ENCODE measurements at places on chromosomes 3 and 15.
A peak's percentile ranks its signal among the peaks of the same experiment; 100 is the strongest.

GRCh38 chr3:170419557-170420087 lies 954 bp downstream of the CLDN11 start:
- DNase-seq, result peak; percentile 74

GRCh38 chr15:52735231-52736089 lies 54.7 kb downstream of the ONECUT1 start:
- peak; percentile 77 for DNase-seq

DNA sequence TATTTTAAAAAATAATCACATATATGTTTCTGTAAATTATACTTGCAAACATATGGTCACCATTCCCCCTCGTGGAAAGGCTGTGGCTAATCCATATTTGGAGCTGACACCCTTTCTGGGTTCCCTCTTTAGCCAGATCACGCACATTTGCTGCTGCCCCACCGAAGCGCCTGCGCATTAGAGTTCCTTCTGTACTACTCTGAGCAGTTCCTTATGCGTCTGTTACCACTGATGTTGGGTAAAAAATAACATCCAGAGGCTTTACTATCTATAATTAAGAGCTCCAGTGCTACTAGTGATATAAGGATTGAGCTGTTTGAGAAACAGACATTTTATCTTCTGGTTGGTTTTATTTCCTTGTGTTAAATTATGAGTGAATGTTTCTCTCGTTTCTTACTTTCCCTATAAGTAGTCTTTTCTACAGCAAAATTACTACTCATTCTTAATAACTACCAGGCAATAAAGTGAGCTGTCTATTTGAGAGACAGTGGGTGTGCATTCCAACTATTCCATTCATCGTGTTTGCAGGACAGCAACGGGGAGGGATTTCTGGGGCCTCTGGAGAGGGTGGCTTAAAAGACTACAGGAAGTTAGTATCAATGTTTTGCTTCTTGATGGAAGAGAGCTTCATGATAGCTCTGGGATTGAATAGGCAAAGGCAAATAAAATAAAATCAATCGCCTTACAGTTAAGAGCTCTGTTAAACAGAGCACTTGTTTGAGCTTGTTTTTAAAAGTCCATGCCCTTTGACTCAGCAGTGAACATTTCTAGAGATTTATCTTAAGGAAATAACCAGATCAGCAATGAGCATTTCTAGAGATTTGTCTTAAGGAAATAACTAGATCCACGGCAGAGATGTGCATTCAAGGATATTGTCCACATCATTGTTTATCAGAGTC lies 245.2 kb downstream of the CD47 start:
- DNase-seq, result peak; percentile 84

GRCh38 chr3:10703875-10704274 lies 112.2 kb upstream of the SLC6A11 start:
- peak; percentile 23 for DNase-seq

DNA sequence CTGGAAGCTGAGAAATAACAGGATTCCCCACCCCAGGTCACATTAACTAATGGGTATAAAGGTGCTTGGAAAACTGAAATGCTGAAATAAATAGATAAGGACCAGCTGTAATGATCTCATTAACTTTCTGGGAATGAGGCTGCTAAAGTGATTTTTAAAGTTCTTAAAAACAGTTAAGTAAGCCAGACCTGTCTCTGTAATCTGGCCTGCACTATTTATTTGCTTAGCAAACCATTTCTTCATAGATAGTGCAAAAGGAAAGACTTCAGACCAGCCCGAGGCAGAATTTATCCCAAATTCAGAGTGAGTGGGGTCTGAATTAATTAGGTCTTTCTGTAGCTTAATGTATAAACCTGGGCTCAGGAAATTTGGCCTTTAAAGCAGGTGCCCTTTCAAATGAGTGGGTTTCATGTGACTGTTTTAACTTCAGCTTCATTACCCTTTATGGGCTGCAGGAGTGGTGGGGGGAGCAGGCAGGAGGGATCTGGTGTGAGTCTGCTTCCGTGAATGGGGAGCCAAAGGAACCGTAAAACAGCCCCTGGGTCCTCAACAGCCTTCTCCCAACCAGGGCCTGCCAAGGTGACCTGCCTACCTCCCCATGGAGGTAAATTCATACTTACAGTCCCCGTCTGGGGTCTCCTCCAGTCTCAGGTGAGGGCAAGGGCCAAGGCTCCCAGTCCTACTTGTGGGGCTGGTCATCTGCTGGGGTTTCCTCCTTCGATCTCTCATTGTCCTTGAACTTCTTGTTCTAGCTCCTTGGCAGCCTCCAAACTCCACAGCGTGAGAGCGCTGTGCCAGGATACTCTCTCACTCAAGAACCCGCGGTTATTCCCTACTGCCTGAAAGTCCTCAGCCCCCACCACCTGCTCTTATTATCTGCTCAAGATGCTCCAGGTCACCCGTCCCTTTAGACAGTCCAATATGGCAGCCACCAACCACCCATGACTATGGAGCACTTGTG lies 31.2 kb downstream of the MAGEF1 start:
- DNase-seq, result no peak

DNA sequence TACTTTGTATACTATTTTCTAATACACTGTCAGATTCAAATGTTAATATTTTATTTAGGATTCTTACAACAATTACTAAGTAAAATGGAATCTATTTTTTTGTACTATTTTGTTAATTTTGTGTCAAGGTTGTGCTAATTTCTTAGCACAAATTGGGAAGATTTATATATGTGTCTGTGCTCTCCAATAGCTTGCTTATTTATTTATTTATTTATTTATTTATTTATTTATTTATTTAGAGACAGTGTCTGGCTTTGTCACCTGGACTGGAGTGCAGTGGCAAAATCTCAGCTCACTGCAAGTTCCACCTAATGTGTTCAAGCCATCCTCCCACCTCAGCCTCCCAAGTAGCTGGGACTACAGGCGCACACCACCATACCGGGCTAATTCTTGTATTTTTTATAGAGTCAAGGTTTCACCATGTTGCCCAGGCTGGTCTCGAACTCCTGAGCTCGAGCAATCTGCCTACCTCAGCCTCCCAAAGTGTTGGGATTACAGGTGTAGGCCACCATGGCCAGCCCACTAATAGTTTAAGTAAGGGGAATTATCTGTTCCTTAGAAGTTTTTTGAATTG lies 34.6 kb downstream of the CTXND1 start:
- no peak for DNase-seq

DNA sequence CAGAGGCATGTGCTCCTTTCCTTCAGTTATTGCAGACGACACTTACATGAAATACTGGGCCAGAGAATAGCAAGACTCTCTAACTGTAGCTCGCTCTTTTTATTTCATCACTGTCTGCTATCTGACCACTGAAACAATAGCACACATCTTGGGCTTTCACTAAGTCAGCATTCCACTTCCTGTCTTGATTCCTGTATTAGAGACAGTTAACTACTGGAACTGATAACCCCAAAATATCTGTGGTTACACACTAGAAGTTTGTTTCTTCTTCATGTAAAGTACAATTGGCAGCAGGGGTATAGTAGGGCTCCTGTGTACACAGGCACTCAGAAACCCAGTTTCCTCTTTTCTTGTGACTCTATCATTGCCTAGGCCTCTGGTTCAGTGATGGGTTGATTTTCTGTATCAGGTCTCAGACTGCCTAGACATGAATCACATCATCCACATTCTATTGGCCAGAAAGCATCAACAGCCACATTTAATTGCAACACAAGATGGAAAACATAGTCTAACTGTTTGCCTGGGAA lies 230.2 kb upstream of the CD96 start:
- no peak for DNase-seq

DNA sequence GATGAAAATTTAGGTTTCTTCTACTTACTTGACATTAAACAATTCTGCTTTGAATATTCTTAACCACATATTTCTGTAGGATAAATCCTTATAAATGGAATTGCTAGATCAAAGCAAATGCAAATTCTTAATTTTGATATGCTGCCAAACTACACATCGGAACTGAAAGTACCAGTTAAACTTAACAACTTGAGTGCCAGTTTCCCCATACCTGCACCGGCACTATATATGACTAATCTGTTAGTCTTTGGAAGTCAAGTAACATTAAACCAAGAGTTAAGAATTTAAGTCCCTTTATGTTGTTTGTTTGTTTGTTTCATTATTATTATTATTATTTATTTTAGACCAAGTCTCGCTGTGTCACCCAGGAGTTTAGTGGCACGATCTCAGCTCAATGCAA lies 103.9 kb upstream of the AKAP13 start:
- no peak for DNase-seq

GRCh38 chr3:53646723-53647122 lies 152.3 kb downstream of the CACNA1D start:
- DNase-seq, result no peak

Data from AG20443 (cell line).